ENCODE measurements at places on chromosomes 12 and 14.
A peak's percentile ranks its signal among the peaks of the same experiment; 100 is the strongest.

DNA sequence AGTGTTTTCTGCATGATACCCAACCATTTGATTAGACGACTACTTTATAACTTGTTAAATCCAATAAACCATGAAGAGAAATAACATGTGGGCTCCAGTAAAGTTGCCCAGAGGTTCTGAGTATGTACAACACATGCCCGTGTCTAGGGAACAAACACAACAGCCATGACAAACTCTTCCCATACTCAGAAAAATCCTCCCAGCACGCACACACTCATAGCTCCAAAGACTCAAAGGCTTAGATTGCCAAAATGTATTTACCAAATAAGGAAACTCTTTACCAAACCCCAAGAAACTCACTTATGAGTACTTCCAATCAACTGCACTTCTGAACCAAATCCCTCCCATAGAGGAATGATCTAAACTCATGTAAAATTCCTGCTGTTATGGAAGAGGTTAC, 17.3 kb downstream of the SART3 start:
- DNase-seq: no peak

DNA sequence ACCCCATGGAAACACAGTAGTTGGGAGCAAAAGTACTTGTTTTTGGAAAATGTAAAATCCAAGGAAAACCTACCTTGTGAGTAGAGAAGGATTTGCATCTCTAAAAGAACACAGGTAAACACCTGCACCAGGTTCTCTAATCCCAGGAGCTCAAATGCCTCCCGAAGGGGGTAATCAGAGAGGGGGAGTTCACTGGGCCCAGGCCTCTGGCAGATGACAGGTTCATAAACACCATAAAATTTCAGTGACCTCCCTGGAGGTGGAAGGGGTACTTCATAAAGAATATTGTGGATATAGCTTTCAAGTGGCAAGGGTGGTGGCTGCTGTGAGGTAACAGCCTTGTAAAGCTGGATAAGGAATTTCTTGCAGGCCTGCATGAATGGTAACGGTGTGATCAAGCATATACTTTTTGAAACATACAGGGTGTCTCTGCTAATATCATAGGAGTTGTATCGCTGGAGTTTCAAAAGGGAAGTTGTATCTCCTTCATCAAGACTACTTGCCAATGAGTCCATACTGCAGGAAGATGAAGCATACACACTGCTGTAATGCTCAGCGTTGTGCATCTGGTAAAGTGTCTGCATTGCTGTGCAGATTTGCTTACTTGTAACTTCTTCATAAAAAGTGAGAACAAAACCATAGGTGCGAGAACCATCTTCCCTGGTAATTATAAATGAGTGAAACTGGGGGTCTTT, 111.3 kb downstream of the DENND5B start:
- no peak for DNase-seq

- DNase-seq: no peak
These were observed 596.0 kb downstream of the SLC16A7 start for GRCh38 chr12:60191676-60192359.

DNA sequence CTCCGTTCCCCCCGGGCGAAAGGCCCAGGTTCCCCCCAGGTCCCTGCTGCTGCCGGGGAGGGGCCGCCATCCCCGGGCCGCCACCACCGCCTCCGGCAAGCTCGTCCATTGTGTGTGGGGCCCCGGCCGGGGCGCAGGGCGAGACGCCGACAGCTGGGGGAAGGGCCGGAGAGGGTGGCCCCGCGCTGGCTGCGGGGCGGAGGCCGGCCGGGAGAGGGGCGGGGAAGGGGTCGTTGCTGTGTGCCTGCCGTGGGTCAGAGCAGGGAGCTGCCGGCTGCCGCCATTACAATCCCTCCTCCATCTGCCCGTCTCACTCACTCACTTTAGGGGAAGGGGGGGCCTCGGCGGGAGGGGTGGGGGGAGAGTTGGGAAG, at the start of gene STRN3:
STRN3 (minus strand) TSS at position 303 of the 373 bp plus-strand sequence; CDS start at position 109, 194 bp downstream.
- DNase-seq: no peak

DNA sequence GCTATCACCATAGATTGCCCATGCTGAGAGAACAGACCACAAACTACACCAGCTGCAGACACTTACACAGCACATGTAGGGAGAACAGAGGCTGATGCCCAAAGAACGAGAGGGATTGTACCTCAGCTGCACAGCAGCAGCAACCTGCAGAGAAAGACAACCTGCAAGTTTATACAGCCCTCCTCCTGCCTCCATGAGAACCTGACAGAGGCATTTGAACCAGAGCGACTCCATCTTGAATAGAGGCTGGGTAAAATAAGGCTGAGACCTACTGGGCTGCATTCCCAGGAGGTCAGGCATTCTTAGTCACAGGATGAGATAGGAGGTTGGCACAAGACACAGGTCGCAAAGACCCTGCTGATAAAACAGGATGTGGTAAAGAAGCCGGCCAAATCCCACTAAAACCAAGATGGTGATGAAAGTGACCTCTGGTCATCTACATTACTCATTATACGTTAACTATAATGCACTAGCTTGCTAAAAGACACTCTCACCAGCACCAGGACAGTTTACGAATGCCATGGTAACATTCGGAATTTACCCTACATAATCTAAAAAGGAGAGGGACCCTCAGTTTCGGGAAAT, 262.4 kb upstream of the HMGA2 start:
- DNase-seq: no peak

DNA sequence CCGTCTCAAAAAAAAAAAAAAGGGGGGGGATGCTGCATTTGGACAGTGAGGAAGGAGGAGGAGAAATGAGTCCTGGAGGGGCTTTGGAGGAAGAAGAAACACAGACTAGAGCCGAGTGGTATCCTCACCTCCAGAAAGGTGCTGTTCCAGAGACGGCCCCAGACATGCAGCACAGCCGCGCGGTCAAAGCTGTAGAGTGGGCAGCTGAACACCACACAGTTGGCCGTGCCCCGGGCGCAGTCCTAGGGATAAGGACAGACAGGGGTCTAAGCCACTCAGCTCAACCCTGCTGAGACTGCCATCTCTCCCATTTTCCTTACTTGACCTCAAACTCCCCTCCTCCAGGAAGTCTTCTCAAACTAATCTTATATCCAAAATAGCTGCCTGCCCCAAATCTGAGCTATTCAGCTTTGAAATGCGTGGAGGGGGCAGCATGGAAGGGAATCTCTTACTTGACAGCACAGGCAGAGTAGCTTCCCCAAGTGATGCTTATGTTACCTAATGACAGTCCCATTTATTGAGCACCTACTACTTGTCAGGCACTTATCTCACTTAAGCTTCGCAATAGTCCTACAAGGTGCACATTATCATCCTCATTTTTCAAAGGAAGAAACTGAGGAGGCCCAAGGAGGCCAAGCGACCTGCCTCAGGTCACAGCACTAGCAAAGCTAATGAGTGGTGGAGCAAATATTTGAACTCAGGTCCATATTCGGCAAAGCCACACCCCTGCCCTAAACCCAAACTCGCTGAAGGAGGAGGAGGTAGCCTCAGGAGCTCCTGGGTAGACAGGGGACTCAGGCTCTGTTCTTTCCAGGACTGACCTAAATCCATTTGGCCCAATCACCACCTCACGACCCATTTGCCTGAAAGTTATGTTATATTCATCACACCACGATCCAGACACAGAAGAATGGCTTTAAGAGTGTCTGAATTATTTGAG, 18.7 kb downstream of the ITGA7 start:
- DNase-seq: no peak

- DNase-seq: no peak
These were observed 10.3 kb downstream of the TTC7B start for GRCh38 chr14:90805662-90806540.

DNA sequence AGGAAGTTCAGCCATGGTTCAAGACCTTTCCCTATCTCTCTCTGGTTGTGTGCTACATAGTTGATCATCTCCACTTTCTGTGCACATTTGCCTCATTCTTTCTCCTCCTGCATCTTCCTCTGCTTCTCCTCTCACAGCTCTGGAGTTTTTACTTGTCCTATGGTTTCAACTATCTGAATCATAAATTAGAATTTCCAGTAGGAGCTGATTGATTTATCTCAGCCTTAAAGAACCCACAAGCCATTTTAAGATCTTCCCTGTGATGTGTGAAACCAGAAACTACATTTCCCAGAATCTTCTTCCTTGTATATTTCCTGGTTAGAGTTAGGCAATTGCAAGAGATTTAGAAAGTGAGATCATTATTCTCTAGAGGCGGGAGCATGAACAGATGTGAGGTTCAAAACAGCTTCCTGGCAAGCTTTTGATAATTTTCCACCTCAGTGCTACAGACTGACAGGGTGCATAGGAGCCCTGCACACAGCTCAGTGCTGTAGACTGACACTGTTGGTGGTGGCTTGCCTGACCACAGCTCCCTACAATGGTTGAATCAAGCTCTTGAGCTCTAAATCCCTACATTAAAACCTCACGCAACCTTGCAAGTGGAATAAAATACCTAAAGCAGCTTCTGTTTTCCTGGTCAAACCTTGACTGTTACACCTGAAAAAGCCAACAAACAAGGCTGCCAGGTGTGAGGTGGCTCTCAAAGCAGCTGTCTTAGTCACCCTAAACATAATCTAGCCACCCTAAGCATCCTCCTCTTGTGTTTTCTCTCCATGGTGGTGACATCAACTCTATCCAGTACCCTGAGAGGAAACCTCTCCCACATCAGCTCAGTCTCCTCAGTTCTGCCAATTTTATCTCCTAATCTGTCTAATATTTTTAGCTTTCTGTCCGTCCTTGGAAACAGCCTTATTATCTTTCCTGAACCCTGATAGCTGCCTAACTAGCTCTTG, 21.5 kb upstream of the IFNG start:
- DNase-seq: no peak

GRCh38 chr14:101705733-101706508, 55.6 kb upstream of the PPP2R5C start:
- peak; percentile 57 for DNase-seq

- DNase-seq: no peak
These were observed 100.8 kb downstream of the ADGRD1 start for GRCh38 chr12:131054345-131055092.

DNA sequence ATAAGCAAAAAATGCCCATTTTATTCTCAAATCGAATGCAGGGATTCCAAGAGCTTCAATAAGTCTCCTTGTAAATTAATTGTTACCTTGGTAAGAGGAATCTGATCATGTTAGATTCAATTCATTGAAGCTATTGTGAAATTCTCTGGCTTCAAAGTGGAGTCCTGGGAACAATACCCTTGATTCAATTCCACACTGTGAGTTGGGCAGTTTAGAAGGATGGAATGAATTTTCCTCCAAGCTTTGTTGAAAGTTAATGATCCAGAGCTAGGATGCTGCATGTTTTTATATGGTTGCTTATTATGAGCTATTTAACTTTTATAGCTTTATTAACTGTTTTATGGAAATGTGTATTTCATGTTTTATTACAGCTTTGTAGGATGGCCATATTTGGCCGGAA, 89.9 kb upstream of the IGF1 start:
- no peak for DNase-seq

GRCh38 chr14:22184157-22184829, 404.7 kb downstream of the DAD1 start:
- DNase-seq: no peak

- DNase-seq: no peak
These were observed 10.4 kb downstream of the GTSF1 start for GRCh38 chr12:54463034-54463433.

- DNase-seq: no peak
These were observed 1.4 kb upstream of the HMGA2 start for GRCh38 chr12:65822732-65823512.

DNA sequence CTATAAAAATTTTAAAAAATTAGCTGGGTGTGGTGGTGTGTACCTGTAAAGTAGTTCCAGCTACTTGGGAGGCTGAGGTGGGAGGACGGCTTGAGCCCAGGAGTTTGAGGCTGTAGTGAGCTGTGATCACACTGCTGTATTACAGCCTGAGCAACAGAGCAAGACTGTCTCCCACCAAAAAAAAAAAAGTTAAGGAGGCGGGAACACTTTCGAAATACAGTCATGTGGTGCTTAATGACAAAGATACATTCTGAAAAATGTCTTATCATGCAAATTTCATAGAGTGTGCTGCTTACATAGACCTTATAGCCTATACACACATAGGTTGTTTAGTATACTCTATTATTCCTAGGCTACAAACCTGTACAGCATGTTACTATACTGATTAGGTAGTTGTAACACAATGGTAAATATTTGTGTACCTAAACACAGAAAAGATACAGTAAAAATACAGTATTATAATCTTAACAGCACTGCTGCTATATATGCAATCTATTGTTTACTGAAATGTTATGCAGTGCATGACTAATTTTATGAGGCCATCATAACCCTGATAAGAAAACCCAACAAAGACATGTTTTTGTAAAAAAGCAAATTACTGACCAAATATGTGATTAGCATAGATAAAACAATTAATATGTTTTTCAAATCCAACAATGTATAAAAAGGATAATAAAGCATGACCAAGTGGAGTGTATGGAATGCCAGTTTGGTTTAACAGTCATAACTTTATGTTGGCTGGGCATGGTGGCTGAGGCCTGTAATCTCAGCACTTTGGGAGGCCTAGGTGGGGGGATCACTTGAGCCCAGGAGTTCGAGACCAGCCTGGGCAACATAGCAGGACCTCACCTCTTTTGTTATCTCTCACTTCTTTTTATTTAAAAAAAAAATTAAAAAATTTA, 11.4 kb downstream of the EIF2S1 start:
- DNase-seq: no peak

DNA sequence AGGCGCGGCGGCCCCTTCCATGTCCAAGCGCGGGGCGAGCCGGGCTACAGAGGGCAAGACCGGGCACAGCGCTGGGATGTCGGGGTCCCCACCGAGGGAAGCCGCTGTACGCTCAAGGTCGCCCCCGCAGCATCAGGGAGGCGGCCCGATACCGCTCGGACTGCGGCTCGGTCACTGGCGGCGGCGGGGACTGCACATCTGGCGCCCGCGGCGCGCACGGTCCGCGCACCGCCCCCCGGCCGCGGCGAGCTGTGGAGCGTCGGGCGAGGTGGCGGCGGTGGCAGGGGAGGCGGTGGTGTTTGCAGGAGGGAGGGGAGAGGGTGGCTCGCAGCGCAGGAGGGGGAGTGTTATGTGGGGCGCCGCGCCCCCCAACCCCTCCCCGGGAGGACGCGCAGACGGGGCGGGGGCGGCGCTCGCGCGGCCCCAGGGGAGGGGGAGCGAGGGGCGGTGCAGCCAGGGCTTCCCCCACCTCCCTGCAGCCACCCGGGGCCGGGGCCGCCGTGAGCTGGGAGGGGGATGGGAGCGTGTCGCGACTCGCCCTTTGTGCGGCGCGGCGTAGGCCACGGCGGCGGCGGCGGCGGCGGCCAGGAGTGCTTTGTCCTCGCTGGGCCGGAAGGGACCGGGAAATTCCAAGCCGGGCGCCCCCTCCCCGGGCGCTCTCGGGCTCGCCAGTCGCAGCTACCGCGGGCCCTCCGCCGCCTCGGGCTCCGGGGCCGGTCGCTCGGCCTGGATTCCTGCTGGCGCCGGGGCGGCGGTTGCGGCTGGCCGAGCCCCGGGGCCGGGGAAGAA, at the start of gene NUAK1:
NUAK1 (minus strand) TSS at position 322 of the 789 bp plus-strand sequence; CDS start at position 21, 301 bp downstream.
- DNase-seq: no peak

- no peak for DNase-seq
These were observed 57.3 kb downstream of the MAX start for GRCh38 chr14:65045006-65045405.

GRCh38 chr14:55123101-55123500, 6.0 kb upstream of the LGALS3 start:
- DNase-seq: no peak

- no peak for DNase-seq
These were observed 420.1 kb downstream of the FUT8 start for GRCh38 chr14:65832431-65833266.
